ENCODE measurements at places on chromosomes 12 and 14. TPM values are rescaled to one million over a fixed set of nuclear protein-coding genes. Genes with fewer than 3 reads are reported as not detected.

DNA sequence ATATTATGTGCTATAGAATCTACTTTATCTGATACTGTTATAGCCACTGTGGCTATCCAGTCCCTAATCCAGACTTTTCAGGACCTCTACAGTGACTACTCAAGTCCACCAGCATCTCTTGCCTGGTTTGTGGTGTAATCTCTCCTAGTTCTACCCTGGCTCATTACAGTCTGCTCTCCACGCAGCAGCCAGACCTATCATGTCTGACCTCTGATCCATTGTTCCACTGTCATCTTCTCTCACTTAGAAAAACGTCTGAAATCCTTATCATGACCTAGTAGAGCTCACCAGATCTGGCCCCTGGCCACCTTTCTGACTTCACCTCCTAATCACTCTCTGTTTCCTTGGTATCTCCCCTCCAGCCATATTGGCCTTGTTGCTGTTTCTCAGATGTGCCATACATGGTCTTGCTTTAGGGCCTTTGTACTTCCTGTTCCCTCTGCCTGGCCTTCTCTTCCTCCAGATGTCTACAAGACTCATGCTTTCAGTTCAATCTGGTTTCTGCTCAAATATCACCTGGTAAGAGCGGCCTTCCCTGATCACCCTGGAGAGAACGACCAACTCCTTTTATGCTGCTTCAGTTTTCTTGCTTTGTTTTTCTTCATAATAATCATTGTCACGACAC lies 475.5 kb downstream of the AACS start:
- DNase-seq: no peak

GRCh38 chr14:106436310-106436905 lies 910.0 kb downstream of the TMEM121 start:
- peak; percentile 39 for DNase-seq

DNA sequence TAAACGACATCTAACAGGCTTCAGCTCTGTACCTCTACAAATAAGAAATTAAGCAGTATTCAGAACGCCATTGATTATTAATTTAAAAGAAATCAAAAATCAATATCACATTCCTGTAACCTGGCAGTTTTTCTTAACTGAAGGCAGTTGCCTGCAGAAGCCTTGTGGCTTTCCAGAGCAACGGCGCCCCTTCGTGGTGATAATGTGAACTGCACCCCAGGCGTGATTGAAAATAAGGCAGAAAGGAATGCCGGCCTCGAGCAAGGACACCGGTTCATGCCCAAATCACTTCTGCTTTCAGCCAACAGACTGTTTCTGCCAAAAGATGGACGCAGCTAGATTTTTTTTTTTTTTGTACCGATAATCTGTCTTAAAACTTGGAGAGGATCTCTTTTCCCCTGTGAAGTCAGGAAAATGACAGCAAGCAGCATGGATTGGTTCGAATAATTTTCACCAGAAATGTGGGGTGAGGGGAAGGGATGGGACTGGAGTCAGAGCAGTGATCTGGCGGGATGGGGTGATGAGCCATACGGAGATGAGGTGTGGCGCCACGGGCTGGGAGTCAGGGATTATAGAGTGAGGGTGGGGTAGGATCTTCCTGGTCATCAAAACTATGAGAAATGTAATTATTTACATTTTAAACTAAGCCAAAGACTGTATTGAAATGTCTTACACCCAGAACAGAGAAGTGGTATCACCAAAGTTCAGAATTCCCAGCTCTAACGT lies 473.0 kb downstream of the DPF3 start:
- DNase-seq: peak; percentile 81

DNA sequence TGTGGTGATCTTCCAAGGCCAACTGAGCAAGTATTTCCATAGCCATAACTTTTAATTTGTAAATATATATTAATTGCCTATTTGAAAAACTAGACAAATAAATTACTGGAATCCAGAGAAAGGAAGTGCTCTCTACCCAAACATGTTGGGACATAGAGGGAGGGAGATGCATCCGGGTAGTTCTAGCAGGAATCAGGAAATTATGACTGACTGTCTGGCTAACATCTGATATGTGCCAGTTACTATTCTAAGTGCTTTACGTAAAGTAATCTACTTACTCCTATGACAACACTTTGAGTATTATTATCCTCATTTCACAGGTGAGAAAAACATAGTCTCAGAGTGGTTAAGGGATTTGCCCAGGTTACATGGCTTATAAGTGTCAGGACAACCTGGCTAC lies 147.7 kb upstream of the VASH1 start:
- DNase-seq: no peak

DNA sequence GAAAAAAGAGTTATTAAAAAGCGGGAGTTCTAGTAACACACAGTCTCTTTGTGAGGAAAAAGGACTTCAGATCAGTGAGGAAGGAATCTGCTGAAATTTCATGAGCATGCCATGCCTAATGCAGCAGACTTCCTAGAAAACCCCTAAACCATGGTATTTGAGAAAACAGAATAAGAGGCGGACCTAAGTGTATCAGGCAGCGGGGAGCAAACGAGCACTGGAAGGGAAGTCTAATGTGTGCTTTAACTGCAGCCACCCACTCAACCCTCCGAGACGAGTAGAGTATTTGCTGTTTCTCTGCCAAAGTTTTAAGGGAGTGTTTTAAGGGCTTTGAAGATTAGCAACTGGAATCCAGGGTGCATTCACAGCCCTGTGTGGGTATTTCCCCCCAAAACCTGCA lies 36.5 kb downstream of the ACADS start:
- no peak for DNase-seq

The TAS2R20 gene
- 0.42 TPM for total RNA-seq

GRCh38 chr14:67704484-67705089 lies 2.9 kb downstream of the RDH12 start:
- no peak for DNase-seq

The OTOGL gene
- total RNA-seq: 0.27 TPM

The ESYT1 gene
- 28.0 TPM for total RNA-seq

All from left ventricle myocardium superior (tissue), 1 donor.